ENCODE measurements at places on chromosomes 7 and 10.

DNA sequence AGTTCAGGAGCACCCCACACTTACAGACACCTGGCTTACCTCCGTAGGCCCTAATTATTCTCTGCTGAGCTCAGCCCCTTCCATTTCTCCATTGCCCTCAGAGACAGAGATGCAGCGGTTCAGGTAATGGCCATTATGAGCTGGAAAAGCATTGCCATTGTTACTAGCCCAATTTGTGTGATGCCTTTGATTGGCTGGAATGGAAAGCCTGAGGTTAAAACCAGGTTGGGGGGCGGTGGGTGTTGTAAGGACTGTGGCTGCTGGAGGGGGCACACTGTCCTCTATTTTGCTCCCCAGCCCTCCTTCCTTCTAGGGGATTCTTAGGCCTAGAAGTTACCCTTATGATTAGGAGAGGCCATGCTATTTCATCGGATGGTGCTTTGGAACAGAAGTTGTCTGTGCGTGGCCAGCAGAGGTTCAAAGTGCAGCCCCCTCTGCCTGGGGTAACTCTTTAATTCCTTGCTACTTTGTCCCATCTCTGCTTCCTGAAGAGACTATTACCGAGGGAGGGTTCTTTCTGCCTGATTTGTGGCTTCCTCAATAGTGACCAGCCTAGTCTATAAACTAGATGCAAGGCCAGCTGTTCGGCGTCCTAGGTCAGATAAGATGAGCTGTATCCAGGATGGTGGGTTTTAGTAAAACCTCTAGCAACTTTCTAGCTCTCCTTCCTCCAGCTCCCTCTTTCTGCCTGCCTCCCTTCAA, 14.2 kb upstream of the ACSL5 start:
- DNase-seq = no peak

DNA sequence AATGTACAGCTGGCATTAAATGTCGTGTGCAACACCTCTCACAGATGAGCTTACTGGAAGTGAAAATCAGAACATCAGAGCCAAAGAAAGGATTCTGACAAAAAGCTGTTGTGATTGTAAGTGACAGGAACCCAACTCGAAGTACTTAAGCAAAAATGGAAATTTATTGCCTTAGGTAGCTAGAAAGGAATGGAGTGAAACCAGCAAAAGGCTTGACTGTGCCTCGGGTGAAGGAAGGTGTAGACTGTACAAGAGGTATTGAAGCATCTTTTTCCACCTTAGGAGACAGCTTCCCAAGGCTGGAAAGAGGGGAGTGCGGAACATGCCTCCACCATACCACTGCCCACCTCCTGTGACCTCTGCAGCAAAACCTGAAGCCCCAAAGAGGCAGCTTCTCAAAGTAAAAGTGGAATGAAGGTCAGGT, 27.3 kb upstream of the ITGB1 start:
- DNase-seq = no peak

- DNase-seq = peak; percentile 72
Observed at GRCh38 chr7:44044315-44045225, at the start of gene DBNL. Gene DBNL (plus strand): TSS chr7:44044702. CDS start chr7:44044738, 36 bp downstream.

GRCh38 chr10:74824184-74824899, 2.1 kb upstream of the KAT6B start:
- DNase-seq = no peak

- no peak for DNase-seq
Observed at GRCh38 chr7:70527520-70528115, 604.3 kb upstream of the GALNT17 start.

DNA sequence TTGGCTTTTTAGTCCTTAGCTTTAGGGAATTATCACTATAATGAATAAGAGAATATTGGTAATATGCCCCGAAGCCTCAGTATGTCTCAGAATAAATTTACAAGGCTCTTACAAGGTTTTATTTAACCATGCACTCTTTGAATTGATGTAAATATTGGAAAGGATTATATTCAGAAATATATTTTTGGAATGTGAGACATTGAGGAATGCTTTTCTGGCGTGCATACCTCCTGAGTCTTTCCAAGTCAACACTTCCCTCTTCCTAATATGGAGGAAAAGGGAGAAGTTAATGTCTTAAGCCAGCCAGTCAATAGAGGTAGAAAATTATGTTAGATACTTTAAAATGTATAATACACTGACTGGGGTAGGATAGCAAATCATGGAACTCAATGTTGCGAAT, 1.2 kb upstream of the OR2F1 start:
- DNase-seq = no peak

- DNase-seq = no peak
Observed at GRCh38 chr10:112374724-112375541, 1.0 kb downstream of the ACSL5 start.

DNA sequence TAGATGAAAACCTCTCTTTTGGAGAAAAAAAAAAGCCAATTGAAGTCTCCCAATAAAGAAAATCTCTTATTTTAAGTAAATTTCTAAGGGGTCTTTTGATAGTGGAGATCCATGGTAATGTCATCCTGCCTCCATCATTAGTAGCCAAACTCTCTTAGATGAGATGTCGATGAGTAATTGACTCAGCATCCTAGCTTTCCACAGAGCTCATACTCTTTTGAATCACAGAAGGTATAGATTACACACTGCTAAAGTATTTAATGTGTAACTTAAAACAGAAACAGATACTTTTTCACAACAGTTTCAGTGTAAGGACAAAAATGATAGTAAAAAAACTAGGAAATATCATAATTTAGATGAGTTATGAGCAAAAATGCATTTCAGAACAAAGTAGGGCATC, 19.4 kb downstream of the MAGI2 start:
- no peak for DNase-seq

DNA sequence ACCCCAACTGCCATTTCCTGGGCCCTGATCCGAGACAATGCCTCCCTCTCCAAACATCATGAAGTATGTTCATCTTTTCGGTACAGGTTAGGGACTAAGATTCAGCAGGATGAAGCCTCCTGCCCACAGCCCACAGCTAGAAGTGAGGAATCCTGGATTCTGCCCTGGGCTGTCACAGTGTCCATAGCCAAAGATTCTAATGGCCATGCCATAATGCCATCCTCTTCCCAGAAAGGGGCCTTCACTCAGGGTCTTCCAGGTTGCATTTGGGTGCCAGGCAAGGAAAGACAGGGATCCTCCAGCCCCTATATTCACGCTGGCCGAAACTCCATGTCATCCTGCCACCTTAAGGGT, 15.7 kb upstream of the ZMIZ1 start:
- DNase-seq = no peak

All from stimulated activated CD4-positive, alpha-beta T cell treated with anti-CD3 and anti-CD28 coated beads, TNF-alpha, amount 100 ng/mL, for 1 hour (primary cell).